CD4-positive, alpha-beta T cell treated with Interleukin-17A for 4 hours (primary cell): ENCODE measurements at places on chromosomes 6 and 20.

DNA sequence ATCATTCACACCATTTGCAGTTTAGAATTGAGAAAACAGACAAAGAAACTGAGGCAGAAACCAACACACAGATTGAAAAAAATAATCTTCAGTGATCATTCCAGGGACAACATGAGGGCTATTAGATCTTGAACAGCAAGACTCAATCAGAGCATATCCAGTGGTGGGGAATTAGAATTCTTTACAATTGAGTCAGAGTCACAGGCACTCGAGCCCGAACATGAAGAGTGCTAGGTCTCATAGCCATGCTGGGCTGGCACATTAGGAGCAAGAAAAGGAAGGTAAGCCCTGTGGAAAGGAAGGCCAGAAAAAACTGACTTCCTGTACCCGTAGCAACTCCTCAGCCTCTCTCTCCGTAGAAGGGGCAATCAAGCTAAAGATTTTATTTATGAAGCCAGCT is 419.9 kb downstream of the HAO1 start:
- DNase-seq, result no peak

DNA sequence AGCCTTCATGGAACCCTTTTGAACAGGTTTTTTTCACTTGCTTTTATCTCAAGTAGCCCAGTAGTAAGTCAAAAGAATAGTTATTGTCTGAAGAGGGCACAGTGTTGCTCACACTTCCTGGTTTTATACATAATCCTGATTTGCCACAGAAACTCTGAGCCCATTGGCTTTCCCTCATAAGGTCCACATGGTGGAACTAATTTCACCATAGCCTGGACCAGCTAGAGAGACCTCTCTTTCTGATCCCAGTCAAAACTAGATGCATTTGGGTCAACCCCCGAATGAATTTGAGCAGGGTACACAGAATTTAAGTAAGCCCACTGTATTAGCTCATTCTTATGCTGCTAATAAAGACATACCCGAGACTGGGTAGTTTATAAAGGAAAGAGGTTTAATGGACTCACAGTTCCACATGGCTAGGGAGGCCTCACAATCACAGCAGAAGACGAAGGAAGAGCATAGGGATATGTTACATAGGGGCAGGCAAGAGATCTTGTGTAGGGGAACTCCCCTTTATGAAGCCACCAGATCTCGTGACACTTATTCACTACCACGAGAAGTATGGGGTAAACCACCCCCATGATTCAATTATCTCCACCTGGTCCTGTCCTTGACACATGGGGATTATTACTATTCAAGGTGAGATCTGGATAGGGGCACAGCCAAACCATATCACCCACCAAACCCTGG is 6.2 kb downstream of the RWDD2A start:
- DNase-seq, result no peak

- DNase-seq, result no peak
These were observed 20.0 kb upstream of the DDR1 start for GRCh38 chr6:30864325-30864724.

GRCh38 chr6:138970856-138971425 is 17.1 kb downstream of the REPS1 start:
- DNase-seq, result peak; percentile 17

DNA sequence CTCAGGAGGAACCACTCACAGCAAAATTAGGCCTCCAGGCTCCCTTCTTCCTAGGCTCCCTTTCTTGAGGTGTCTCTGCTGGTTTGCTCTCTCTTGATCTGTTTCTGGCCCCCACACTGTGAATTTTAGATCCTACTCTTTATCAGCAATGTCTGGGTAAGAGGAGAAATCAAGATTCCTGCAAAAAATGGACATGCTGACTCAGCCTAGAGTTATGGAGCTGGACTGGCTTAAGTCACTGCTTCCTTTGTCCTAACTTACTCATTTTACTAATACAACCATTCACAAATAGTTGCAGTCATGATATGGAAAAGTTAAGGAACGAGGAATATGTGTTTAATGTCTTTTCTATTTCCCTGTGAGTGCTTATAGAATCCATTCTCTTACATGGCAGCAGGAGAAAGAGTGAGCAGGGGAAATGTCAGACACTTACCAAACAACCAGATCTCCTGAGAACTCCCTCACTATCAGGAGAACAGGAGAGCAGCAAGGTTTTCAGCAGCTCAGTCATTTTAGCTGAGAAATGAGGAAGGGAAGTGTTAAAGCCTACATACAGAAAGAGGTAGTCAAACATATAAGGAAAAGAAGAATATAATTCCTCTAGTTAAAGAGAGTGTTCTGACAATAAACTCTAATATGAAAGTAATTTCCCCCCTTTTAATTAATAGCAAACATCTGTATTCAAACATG is 160.8 kb downstream of the PDE7B start:
- no peak for DNase-seq
